ENCODE measurements at places on chromosomes 11 and 22.

DNA sequence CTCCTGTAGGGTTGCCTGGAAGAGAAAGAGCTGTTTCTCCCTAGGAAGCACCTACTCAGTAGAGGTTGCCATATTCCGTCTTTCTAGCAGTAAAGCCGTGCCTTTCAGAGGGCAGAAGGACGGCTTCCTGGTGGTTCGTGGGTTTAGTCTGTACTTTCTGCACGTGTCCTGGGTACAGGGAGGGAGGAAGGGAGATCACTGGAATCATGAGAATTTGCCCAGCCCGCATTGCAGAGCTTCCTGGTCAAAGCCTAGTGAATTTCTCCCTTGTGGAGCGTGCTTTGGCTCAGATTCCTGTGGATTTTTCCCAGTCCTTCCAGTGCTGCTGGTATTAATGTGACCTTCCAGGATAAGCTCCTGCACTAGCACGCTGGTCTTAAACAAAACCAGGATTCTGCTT, 44.9 kb downstream of the GRAMD1B start:
- DNase-seq, result no peak

DNA sequence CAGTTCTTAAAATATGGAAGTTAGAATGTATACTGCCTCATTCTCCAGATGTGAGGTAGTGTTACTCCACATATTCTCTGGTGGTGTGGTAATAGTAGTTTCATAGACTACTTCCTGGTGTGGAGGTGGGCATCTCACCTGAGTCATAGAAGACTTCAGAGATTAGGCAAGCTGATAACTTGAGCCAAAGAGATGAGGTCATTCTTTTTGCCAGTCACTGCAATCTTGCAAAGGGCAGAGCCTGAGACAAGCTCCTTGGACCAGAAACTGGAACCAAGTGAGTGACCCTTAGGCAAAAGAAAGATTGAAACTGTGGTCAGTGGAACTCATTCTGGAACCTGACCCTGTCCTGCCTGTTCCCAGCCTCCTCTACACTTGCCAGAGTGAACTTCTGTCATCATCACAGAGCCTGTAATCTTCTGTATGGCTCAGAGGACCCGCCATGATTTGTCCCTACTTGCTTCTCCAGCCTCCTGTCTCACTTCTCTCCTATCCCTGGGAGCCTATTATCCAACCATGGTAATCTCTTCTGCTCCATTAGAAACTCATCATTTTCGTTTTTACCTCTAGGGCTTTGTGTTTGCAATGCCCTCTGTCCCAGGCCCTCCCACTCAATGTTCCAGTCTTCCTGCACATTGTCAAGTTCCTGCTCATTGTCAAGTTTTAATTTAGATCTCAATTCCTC, 10.6 kb upstream of the CCDC83 start:
- no peak for DNase-seq

GRCh38 chr11:47998345-47998732, 18.0 kb downstream of the PTPRJ start:
- DNase-seq, result no peak

- DNase-seq, result no peak
Observed at GRCh38 chr22:19610518-19611253, 86.5 kb upstream of the CLDN5 start.

- DNase-seq, result peak; percentile 58
Observed at GRCh38 chr11:67053896-67054329, 2.7 kb upstream of the RHOD start.

DNA sequence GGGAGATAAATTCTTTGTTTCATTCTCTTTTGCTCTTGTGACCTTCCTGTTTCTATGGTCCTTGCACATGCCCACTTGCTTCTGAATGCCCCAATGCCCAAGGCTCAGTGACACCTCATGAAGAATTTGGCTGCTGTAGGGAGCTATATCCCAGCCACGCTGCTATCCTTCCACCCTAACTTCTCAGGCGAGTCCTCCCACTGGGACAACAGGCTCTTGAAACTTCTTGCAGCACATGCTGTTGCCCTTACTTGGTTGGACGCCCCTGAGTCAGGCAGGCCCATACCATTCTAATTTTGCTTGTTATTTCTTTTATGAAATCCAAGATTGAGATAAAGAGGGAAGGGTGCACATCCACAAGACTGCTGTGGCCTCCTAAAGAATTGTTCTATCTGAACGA, 57.6 kb upstream of the BLID start:
- no peak for DNase-seq

DNA sequence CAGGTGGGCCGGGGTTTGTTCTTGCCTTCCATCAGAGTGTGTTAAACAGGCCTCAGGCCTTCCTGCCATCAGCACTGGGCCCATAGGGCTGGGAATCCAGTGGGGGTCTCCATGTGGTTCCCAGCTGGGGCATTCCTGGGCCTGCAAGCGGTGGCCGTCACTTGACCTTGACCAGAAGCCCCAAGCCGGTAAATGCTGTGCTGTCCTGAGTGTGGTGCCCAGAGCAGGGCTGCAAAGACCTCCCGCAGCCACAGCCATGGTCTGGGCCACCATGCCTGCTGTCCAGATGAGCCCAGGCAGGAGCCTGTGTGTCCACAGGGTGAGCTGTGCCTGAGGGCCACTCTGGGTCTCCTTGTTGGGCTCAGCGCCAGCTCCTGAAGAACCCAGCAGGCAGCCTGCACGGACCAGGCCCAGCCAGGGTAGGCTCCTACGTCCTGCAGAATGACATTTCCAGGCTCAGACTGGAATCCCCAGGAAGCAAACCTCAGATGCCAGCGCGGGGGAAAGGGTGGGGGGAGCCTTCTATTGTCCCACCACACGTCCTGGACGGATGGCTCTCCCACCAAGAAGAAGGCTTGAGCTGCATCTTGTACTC, 117.3 kb downstream of the KCNQ1OT1 start:
- no peak for DNase-seq

All from GM18507 (cell line).